PC-9 (cell line): ENCODE measurements at places on chromosomes 7 and 10. TPM values are rescaled to one million over a fixed set of nuclear protein-coding genes. Genes with fewer than 3 reads are reported as not detected.
A peak's percentile ranks its signal among the peaks of the same experiment; 100 is the strongest.

IGF2BP3 gene
- 132 and 139 TPM in 2 replicates for total RNA-seq

SPDYE3 gene
- not detected in 2 replicates for total RNA-seq

- peak; percentile 59 for DNase-seq
Measured at GRCh38 chr7:18508443-18509427, 13.2 kb downstream of the HDAC9 start.

GRCh38 chr10:28840202-28840601 is 162.9 kb downstream of the BAMBI start:
- no peak for DNase-seq

DNA sequence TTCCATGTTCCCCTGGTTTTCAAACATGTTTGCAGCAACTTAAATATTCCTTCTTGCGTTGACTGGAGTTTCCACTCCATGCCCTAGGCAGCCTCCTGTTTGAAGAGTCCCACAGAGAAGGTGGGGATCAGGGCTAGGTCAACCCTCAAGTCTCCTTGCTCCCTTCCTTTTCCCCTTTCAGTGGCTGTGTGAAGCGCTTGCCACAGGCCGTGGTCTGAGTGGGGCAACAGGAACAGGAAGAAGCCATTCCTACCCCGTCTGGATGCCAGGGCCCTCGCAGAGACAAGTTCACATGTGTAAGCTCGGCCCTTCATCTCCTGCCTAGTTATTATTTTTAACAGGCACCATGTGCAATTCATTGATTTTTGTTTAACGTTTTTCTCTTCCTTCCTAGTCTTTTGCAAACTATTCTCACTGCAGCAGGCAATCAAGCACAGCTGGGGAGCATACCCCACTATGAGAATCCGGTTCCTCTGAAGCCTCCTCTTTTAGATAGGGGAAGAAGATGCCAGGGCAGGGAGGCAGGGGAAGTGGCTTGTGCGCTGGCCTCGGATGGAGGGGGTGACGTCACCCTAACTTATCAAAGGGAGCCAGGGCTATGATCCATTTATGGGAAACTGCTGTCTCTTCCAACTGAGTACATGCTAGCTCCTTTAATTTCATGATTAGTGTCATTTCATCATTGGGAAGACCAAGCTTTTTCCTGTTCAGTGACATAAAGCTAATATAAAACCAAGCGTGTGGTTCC is 64.2 kb downstream of the PRLHR start:
- no peak for DNase-seq

POMZP3 gene
- 12.0 and 14.7 TPM in 2 replicates for total RNA-seq
